ENCODE measurements at places on chromosomes 11 and 22.
A peak's percentile ranks its signal among the peaks of the same experiment; 100 is the strongest.

- DNase-seq, result no peak
Measured at GRCh38 chr22:35406443-35406842, 6.5 kb downstream of the MCM5 start.

DNA sequence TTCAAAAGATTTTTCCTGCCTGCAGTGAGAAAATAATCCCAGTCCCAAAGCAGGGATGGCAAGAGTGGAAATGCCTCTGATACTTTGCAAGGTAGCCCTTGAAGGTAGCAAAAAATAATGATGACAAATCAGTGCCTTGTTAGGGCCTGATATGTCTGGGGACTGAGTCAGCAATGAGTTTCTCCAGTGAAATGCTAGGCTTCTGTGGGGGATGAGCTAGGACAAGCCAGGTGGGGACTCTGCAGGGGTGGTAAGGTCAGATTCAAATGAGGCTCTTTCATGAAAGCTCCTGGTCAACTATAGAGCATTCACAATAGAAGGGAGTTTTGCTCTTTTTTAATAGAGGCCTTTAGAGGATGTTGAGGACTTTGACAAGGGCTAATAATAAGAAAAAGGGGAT lies 77.7 kb downstream of the ME3 start:
- DNase-seq, result no peak

- DNase-seq, result no peak
Measured at GRCh38 chr22:50307890-50308596, 597 bp upstream of the PLXNB2 start.

DNA sequence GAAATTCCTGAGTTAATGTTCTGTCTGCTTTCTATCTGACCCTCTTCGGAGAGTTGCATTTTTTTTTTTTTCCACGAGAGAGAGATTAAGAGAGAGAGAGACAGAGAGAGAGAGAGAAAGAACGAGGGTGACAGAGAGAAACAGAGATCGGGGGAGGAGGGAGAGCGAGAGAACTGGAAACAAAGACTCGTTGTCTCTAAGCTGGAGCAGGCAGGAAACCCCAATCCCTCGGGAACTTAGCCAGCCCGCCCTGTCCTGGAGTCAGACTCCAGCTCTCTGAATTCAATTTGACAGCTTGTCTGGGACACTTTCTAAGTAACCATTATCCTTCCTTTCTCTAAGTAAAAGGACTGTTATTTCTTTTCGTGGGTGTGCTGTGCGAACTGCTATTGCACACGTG lies 76.9 kb downstream of the KCNJ1 start:
- DNase-seq, result no peak

GRCh38 chr11:130650456-130651030 lies 202.1 kb downstream of the ADAMTS15 start:
- DNase-seq, result no peak

DNA sequence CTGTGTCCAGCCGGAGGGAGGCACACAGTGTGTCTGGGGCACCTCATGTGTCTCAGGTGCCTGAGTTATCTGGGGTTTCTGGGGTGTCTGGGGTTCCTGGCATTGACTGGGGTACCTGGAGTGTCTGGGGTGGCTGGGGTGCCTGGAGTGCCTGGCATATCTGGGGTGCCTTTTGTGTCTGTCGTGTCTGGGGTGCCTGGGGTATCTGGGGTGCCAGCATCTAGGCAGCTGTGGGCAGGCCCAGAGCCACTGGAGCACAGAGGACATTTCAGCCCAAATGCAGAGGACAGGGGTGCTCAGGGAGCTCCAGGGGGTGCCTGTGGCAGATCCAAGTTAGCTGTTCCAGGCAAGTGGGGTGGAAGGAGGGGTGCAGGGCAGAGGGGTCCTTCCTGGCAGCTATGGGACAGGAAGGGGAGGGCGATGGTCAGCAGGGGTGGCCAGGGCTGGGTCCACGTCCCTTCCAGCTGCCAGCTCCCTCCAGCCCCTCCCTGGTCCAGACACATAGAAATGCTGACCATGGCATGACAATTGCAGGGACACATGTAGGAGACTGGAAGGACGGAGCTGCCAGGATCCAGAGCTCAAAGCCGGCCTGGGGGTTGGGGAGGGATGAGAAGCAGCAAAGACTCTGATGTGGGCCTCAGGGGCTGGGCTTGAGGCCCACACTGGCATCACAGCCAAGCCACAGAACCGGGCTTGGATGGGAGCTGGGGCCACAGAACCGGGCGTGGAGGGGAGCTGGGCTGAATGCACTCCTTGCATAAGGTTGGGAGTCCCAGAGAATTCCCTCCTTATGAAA lies 133.0 kb downstream of the BRD1 start:
- no peak for DNase-seq

DNA sequence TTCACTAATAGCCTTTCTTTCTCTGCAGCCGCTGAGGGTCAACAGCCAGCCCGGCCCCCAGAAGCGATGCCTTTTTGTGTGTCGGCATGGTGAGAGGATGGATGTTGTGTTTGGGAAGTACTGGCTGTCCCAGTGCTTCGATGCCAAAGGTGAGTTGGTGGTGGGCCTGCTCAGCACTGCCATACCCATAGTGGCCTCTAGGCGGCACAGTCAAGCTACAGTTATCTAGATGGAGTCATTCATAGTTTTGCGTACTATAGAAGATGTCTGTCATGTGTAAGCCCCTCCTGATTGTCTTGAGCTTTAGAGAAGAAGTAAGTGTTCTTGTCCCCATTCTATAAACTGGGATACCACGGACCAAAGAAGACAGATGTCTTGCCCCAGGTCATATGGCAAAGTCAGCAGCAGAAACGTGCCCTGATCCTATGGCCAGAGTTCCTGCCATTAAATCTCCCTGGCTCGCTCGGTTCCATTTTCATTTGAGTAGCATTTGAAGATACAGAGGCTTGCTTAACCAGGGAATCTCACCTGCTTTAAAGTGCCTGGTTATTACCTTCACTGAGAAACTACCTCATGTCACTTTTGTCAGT lies 42.1 kb upstream of the CRTAM start:
- peak; percentile 50 for DNase-seq

- DNase-seq, result no peak
Measured at GRCh38 chr11:132424433-132424832, 1054.0 kb downstream of the NTM start.

GRCh38 chr22:36399472-36399778 lies 11.7 kb upstream of the MYH9 start:
- DNase-seq, result no peak

DNA sequence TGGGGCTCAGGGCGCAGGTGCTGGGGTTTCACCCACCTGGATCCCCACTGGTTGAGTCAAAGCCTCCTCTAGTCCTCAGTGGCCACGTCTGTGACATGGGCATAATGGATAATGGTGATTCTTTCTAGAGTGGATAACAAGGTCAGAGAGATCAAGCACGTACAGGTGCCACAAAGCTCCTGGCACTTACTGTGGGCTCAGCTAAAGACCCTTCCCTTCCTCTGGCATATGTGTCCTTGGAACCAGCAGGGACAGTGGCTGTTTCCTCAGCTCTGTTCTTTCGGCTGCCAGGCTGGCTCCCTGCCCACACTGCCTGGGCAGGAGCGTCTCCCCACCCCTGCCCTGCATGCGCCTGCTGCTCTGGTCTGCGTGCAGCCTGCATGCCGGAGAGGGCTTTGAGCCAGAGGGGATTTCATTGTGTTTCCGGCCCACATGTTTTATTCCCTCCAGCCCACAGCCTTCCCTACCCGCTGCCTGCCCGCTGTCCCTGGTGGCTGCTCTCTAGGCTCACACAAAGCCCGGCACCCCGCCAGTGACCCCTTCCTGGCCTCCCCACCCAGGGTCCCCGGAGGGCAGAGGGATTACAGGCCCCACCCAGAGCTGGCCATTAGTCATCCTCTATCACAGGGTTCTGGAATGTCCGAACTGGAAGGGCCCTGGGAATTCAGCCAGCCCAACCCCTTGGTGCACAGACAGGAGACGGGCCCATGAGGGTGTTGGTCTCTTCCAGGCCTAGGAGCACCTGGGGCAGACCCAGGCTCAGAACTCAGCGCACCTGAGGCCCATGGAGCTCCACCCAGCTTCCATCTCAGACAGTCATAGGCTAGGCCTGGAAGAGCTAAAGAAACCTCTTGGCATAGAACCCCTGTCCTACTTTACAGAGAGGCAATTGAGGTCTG lies 55.3 kb upstream of the GCAT start:
- peak; percentile 85 for DNase-seq

DNA sequence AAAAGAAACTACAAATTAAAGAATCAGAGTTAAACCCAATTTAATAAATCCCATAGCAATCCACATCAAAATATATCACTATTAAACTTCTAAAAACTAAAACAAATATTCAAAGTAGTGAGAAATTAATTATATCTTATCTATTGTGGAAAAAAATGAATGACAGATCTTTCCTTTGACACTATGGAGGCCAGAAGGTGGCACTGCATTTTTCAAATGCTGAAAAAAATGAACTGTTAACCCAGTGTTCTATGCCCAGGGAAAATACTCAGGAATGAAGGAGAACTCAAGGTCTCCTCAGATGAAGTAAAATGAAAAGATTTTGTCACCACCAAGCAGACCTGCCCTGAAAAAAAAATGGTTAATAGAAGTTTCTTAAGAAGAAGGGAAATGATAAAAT lies 27.7 kb downstream of the TYR start:
- DNase-seq, result no peak

DNA sequence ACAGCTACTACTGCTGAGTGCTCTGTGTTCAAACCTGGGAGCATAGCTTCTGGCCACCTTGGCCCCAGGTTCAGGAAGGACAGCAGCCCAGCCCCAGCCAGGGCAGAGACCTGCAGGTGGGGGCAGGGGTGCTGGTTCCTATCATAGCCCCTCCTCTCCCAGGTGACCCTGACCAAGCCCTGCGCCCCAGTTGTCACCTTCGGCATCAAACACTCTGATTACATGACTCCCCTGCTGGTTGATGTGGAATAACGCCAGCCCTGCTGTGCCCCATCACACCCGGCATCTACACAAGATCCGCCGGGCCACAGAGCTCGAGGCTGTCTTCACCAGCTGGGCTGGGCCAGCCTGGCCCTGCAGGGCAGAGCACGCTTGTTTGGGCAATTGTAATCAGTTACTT lies 6.9 kb downstream of the SCGB1C1 start:
- no peak for DNase-seq

GRCh38 chr11:24234822-24235508 lies 261.9 kb upstream of the LUZP2 start:
- DNase-seq, result peak; percentile 15

- DNase-seq, result no peak
Measured at GRCh38 chr11:4026389-4026788, 68.2 kb upstream of the RRM1 start.

- no peak for DNase-seq
Measured at GRCh38 chr11:83680321-83680720, 394.2 kb upstream of the CCDC90B start.

DNA sequence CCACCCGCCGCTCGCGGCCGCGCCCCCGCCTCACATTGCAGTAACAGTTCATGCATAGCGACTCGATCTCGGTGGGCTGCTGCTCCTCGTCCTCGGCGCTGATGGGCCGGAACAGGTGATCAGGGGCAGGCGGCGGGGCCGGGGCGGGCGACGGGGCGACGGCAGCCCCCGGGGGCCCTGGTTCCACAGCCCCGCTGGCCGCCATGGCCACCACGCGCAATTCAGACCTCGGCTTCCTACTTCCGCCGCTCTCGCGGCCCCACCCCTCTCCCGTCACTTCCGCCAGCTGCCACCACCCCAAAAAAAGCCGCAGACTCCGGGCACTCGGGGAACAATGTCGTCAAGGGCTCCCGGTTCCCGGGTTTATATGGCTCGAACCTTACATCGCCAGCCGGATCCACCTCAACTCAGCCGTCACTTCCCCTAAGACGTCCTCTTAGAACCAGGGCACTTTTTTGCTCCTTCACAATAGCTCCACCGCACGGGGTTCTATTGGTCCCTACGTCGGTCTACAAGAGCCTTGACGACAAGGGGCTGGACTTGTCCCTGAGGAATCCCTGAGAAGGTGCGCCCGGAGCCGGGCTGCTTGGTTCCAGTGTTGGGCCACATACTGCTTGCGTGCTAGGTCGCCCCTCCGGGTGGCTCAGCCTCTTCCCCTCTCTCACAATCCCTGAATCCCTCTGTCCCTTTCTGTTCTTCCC lies at the start of gene ZPR1:
Gene ZPR1, minus strand, starts transcription at position 238 of the 701 bp plus-strand sequence. Its CDS starts 33 bp downstream, at position 205.
- DNase-seq, result peak; percentile 85

DNA sequence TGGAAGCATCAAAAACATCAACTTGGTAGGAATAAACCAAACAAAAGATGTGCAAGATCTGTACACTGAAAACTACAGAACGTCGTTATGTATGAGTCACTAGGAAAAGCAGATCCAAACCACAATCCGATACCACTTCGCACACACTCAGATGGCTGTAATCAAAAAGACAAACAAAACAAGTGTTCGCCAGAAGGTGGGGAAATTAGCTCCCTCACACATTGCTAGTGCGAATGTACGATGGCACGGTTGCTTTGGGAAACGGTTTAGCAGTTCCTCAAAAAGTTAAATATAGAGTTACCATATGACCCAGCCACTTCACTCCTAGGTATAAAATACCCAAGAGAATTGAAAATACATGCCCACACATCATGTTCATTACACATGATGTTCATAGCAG lies 14.8 kb upstream of the CARD10 start:
- DNase-seq, result no peak

DNA sequence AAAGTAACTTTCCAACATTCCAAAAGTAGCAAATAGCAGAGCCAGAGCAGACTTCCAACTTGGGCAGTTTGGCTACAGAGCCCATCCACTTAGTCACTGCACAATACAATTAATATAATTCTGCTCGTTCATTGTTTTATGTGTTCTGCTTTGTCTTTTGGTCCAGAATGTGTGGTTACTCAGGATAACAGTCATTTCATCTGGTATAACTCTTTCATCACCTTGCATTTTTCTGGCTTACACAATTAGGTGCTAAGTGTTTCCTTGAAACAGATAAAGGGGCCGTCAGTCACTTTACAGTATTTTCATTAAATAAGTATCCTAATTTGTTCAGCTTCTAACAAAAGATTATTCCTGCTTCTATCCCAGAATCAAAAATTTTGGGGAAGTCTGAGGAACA lies 87.2 kb downstream of the LARGE2 start:
- no peak for DNase-seq

- DNase-seq, result no peak
Measured at GRCh38 chr11:27420217-27420616, 52.4 kb downstream of the LGR4 start.

DNA sequence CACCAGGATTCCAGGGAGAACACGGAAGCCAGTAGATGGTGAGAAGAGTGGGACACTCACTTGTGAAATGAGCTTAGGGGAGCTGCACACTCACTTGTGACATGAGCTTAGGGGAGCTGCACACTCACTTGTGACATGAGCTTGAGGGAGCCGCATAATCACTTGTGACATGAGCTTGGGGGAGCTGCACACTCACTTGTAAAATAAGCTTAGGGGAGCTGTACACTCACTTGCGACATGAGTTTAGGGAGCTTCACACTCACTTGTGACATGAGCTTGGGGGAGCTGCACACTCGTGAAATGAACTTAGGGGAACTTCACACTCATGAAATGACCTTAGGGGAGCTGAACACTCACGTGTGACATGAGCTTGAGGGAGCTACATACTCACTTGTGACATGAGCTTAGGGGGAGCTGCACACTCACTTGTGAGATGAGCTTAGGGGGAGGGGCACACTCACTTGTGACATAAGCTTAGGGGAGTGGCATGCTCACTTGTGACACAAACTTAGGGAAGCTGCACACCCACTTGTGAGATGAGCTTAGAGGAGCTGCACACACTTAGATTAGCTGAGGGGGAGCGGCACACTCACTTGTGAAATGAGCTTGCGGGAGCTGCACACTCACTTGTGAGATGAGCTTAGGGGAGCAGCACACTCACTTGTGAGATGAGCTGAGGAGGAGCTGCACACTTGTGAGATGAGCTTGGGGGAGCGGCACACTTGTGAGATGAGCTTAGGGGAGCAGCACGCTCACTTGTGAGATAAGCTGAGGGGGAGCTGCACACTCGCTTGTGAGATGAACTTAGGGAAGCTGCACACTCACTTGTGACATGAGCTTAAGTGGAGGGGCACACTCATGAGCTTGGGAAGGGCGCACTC lies 59.0 kb downstream of the NCAPD3 start:
- DNase-seq, result no peak

GRCh38 chr11:37313266-37313665 lies 715.2 kb upstream of the RAG2 start:
- DNase-seq, result no peak
